Fibroblast of gingiva (primary cell): ENCODE measurements at places on chromosomes 5 and 9.

DNA sequence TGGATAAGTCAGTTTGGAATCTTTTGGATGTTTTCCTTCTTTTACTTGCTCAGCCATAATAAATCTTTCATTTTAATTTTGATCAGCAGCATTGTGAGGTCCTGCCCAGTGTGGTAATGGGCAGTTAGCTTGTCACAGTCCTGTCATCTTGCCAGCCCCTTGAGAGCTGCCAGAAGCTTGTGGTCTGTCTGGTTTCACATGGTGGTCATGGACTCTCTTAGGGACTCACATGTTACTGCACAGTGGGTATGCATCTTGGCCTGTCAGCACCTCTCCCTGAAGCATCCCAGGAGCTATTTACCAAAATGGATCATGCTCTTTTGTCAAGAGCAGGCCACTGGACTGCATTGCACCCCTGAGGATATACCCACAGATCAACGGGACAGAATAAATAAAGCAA is 60.3 kb downstream of the DAPK1 start:
- no peak for DNase-seq

DNA sequence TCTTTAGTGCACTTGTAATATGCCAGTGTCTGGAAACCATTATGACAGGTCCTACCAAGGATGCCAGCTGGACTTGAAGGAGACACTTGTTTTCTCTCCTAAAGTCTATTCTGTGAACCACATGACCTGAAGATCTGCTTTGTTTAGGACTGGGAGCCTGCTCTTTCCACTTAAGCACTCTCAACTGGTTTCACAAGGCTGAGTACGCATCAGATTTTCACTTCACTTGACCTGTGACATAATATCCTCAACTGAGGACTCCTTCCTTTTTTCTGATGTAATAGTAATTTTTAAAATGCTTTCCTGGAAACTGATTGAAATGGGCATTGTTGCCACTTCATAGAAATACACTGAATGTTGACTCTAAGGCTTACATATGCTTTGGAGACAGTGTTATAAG is 52.2 kb downstream of the PDE8B start:
- no peak for DNase-seq

DNA sequence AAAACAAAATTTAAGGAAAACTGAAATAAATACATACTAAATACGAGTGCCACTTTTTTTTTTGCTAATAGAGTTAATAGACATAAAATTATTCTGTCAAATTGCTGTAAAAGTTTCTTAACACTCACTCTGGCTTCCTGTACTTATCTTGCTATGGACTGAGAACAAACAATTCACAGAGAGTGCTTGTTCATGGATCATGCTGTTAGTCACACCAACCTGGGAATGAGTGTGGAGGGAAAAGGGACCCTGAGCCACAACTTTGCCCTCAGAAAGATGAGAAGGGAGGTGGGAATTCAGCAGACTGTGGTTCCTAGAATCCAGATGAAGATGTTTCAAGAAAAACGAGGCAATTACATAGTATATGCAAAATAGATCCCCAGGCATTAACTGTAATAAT is 246.9 kb downstream of the FBXL7 start:
- DNase-seq, result no peak

- no peak for DNase-seq
Observed at GRCh38 chr5:92801911-92802310, 779.1 kb downstream of the NR2F1-AS1 start.

DNA sequence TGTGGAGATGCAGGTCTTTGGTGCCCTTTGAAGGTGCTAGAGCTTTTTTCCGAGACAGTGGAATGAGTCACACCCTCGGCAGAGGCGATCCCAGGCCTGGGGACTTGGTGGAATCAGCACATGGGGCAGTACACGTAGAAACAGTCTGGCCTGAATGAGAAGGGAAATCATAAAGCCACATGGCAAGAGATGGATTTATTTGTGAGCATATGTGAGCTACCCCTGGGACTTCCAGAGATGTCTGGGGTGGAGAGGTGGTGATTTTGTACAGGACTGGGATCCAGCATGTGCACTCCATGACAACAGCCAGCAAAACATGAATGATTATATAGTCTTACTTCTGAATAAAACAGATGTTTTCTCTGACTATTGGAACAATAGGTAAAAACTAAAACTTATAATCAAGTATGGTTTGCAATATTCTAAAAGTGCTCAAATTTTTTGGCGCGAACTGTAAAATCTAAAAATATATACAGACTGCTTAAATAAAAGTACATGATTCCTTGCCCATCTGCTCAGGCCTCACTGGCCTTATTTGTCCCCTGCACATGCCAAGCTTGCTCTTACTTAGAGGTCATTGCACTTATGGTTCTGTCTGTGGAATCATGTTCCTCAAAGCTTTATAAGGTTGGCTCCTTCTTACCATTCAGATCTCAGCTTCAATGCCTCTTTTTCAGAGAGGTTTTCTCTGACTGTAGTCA is 54.7 kb upstream of the SMARCA2 start:
- no peak for DNase-seq

GRCh38 chr9:113584428-113585084 is 121.0 kb downstream of the RGS3 start:
- no peak for DNase-seq

DNA sequence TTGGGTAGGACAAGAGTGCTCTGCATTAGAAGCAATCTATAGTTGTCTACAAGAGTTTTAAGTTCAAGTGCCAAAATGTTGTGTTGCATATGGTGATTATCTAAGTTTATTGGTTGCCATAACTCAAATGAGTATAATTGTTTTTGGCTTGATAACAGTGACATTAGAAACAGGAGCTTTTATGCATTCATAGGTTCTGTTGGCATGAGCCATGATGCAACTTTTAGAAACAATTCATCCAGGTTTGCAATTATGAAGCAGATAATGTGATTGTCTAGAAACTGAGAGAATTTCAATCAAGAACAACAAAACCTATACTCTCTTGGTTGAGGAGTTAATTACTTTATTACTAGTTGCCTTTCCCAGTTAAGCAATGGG is 137.0 kb downstream of the PBX3 start:
- DNase-seq, result no peak
